ENCODE measurements at places on chromosomes 6 and 20.
A peak's percentile ranks its signal among the peaks of the same experiment; 100 is the strongest.

DNA sequence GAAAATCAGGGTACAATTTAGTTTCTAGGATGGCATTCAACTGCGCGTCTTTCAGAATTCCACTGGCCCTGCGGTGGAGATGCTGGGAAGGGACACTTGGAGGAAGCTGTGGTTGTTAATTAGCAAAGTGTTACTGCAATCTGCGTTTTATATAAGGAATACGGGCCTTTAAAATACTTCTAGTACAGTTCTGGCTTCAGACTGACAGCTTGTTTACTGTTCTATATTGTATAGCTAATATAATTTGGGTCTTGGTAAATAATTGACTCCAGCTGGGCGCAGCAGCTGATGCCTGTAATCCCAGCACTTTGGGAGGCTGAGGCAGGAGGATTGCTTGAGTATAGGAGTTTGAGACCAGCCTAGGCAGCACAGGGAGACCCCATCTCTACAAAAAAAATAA lies 63.7 kb downstream of the MYB start:
- no peak for DNase-seq

- no peak for DNase-seq
Measured at GRCh38 chr20:17345321-17345720, 118.5 kb downstream of the PCSK2 start.

- no peak for DNase-seq
Measured at GRCh38 chr6:162576016-162576415, 151.6 kb downstream of the PRKN start.

- DNase-seq = no peak
Measured at GRCh38 chr6:27321901-27322300, 9.8 kb upstream of the POM121L2 start.

DNA sequence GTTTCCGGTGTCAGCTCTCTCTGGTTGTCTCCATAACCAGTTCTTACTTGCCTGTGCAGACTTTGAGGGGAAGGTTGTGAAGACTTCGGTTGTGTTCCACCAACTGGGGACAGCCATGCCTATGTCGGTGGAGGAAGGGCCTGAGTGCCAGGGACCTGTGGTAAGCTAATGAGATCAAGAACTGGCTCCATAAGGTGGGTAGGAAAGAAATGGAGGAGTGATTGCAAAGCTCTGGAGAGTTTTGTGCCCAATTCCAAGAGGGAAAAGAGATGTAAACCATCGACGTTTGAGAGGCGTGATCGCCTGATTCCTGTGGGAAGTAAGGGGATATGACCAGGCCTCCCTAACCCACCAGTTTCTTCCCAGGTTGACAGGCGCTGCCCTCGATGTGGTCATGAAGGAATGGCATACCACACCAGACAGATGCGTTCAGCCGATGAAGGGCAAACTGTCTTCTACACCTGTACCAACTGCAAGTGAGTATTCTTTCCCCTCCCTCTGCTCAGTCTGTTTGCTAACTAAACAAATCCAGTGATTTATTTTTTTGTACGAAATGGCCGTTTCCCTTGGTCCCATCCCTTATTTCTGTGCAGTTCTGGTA lies 893 bp downstream of the POLR1H start:
- no peak for DNase-seq

DNA sequence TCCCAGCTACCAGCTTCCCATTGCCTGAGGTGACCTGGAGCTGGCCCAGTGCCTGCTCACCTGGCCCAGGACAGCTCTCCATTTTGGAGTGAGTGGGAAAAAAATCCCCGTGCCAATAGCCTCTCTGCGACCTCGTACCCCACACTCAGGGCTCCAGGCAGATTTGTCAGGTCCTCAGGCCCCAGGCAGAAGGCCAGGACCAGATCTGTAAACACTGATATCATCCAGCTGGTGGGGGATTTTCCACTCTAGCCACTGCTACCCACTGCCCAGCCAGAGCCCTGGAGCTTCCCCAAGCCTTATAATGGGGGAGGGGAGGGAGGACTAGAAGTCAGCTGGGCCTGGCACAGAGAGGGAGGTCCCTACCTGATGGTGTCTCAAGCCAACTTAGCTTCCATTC lies 1.3 kb upstream of the PGC start:
- no peak for DNase-seq

DNA sequence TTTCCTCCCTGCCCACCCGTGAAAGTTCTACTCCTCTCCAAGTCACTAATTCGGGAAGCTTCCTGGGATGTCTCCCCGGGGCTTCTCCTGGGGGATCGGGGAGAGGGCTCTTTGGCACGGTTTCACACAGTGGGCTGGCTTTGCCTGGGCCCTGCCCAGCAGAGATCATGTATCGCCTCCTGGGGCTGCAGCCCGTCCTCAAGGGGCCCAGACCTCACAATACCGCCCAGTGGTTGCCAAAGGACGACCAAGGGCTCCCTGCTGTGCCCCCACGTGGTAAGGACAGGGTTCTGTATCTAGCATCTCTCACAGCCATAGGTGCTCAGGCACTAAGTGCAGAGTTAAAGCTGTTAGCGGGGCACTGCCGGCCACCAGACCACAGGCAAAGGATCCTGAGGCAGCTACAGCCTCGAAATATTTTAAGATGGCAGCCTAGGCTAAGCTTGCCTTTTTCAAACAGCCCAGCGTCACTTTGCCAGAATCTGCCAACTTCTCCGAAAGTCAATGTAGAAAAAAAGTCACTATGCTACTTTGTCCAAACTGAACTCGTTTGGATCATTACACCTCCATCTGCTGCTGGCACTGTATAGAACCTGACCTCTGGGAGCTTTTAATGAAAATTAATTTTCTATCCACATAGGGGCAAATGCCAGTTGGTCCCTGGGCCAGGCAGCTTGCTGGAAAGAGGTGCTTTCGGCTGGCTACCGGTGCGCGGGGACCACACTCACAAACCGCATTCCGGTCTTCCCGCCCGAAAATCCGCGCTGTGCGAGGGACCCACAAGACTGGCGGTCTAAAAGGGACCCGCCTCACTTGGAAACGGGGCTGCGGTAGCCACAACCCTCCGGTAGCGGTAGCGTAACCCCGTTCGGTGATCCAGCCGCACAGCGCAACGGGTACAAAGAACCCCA lies 1.3 kb upstream of the NNAT start:
- DNase-seq = no peak

- peak; percentile 30 for DNase-seq
Measured at GRCh38 chr6:155050311-155050710, 55.2 kb downstream of the TIAM2 start.

GRCh38 chr20:38104285-38104684 lies 60.8 kb downstream of the TGM2 start:
- DNase-seq = no peak

GRCh38 chr6:36594816-36595643 lies 868 bp downstream of the SRSF3 start:
- DNase-seq = no peak

GRCh38 chr6:20805021-20805420 lies 270.8 kb downstream of the CDKAL1 start:
- no peak for DNase-seq

DNA sequence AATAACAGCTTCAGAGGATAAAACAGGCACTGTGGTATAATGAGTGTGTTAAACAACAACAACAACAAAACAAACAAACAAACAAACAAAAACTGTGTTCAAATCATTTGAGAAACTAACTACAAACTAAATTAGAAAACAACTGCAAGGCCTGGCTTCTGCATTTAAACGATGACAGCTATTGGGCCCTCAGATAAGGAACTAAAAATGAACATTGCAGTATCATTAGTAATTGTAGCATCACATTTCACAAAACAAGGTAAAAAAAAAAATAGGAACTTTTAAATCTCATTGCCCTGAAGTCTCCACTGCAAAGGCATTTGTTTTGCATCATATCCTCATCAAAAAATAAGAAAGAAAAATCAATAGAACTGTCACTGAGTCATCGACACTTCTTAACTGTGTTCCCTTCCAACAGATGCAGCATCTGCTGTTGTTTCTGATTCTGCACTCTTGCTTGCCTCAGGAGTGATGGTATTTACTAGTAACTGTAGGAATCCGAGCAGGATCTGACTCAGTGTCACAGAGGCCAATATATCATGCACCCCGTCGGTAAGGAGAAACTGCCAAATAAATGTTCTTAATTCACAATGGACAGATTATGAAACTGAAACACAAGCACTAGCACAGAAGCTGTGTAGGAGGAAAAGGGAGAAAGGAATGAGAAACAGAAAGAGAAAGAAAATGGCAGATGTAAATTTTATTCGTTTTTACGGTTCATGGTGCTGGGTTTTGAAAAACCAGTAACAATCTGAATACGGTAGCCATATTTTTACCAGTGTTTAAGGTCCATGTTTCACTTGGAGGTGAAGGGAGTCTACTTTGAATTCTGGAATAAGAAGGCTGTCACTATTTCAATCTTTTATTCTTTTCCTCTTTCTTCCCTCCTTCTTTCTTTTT lies 365.7 kb upstream of the EPHA7 start:
- no peak for DNase-seq

- DNase-seq = no peak
Measured at GRCh38 chr6:55319961-55320695, 7.1 kb upstream of the GFRAL start.

DNA sequence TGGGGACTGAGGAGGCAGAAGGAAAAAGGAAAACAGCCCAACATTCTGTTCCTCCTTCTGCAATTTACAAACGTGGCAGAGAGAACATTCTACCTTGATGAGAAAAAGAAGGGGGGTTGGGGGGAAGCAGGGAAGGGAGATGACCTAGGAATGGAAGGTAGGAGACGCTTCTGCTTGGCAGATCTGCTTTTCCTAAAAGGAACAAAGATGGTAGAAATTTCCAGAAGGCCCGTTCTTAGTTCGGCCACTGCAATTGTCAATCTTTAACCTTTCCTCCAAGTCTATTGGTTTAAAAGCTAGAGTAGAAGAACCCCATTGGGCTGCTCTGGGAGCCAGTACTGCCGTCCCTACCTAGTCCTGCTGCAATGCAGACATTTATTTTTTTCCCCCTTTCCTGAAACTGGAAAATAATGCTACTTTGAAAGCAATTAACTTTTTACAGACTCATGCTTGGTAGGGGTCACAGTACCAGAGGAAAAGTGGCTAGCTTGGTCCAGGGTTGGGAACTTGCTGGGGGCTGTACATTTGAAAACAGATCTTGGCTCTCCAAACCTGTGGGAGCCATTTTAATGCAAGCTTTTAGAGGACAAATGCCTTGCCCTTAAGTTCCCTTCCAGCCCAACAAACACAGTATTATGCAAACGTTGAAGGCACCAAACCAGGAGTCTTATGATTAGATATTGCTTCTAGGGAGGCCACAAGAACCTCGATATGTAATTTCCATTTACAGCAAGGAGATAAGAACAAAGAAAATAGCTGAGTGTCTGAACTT lies 2.6 kb downstream of the ZMYND8 start:
- DNase-seq = no peak

- no peak for DNase-seq
Measured at GRCh38 chr6:170298688-170299087, 7.8 kb upstream of the DLL1 start.

GRCh38 chr6:107614828-107615227 lies 124.9 kb downstream of the SOBP start:
- DNase-seq = no peak

GRCh38 chr20:22802296-22802695 lies 217.9 kb upstream of the FOXA2 start:
- no peak for DNase-seq

DNA sequence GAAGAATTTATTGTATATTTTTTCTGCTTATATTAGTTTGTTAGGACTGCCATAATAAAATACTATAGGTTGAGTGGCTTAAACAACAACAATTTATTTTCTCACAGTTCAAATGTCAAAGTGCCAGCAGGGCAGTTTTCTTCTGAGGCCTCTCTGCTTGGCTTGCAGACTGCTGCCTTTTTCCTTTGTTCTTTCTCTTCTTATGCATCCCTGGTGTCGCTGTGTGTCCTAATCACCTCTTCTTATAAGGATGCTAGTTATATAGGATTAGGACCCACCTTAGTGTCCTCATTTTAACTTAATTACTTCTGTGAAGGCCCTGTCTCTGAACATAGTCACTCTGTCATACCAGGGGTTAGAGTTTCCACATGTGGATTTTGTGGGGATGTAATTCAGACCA lies 354.4 kb downstream of the NKAIN2 start:
- DNase-seq = no peak

- no peak for DNase-seq
Measured at GRCh38 chr20:52383995-52384621, 192.5 kb upstream of the ZFP64 start.

DNA sequence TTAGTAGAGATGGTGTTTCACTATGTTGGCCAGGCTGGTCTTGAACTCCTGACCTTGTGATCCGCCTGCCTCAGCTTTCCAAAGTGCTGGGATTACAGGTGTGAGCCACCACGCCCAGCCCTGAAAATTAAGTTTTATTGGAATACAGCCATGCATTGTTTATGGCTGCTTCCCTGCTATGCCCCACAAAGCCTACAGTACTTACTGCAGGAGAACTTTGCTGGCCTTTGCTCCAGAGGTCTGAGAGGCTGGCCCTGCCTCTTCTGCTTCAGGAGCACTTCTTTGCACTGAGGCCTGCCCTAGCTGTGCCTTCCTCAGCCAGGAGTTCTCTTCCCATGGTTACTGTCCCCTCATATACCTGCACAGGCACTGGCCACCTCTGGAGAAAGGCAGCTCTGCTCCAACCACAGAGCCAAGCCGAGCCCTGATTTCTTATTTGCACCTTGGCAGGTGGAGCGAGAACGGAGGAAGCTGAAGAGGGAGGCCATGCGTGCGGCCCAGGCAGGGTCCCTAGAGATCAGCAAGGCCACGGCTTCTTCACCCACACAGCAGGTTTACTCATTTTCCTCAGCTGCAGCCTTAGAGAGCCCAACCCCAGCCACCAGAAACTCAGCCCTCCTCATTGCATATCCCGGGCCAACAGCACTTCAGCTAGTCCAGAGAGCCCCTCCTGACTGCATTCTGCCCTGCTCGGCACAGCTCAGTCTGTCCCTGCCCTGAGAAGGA lies 20.8 kb downstream of the C20orf173 start:
- DNase-seq = no peak

- DNase-seq = no peak
Measured at GRCh38 chr20:6714279-6714711, 53.2 kb upstream of the BMP2 start.

DNA sequence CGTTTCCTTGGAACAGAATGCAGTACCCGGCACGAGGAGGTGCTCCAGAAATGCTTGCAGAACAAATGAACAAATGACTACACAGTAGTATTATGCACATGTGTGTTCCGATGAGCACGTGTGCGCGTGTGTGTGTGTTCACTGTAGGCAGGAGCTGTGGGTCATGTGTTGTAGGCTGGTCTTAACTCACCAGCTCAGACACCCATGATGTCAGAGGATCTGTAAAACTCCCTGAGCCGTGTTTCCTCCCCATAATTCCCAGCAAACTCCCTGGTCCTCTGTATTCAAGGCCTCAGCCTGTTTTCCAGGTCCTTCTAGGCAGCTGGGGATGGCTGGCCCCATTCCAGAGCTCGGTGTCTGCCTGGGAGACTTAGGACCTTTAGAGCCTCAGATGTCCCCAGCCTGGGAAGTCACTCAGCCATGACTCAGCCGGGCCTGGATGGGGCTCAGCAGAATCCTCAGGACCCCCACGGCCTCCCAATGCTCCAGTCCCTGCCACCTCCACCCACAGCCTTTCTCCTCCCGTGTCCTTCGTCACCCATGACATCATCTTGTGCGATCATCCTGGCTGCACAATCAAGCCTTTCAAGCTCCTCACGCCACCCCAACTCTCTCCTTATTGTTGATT lies 475.0 kb upstream of the SULF2 start:
- DNase-seq = no peak

Data from activated CD4-positive, alpha-beta T cell treated with anti-CD3 and anti-CD28 coated beads, Interleukin-2, amount 50 U/mL, for 48 hours (primary cell).